ENCODE measurements at places on chromosomes 12 and 14.

DNA sequence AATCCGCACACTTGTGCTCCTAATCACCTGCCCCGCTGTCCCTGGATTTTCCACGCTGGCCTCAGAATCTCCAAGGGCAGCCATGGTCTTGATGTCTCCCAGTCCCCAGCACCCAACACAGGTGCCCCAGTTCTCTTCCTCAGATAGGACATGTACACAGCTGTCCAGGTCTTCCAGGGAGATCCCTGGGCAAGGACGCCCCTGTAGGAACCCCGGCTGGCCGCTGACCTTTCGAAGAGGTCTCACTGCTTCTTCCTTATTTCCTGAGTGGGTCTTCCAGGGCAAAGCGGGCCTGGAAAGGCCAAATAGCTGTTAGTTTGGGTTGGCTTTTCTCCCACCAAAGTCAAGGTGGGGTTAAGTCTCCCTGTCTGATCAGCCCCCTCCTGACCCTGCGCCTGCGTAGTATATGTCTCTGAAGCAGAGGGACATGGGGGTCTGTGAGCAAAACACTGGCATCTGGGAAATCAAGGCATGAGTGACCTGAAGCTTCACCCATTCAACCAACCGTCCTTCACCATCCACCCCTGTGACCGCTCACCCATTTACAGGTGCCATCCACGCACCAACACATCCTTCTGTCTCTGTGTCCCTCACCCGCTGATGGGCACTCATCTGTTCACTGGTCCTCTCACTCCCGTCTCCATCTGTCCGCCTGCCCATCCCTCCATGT, 4.6 kb downstream of the BEGAIN start:
- no peak for DNase-seq

GRCh38 chr14:106174206-106174605, 647.8 kb downstream of the TMEM121 start:
- no peak for DNase-seq

- DNase-seq: peak; percentile 59
Observed at GRCh38 chr12:1518591-1519516, 75.5 kb downstream of the FBXL14 start.

- DNase-seq: peak; percentile 60
Observed at GRCh38 chr14:56331592-56332216, 213.5 kb downstream of the PELI2 start.

DNA sequence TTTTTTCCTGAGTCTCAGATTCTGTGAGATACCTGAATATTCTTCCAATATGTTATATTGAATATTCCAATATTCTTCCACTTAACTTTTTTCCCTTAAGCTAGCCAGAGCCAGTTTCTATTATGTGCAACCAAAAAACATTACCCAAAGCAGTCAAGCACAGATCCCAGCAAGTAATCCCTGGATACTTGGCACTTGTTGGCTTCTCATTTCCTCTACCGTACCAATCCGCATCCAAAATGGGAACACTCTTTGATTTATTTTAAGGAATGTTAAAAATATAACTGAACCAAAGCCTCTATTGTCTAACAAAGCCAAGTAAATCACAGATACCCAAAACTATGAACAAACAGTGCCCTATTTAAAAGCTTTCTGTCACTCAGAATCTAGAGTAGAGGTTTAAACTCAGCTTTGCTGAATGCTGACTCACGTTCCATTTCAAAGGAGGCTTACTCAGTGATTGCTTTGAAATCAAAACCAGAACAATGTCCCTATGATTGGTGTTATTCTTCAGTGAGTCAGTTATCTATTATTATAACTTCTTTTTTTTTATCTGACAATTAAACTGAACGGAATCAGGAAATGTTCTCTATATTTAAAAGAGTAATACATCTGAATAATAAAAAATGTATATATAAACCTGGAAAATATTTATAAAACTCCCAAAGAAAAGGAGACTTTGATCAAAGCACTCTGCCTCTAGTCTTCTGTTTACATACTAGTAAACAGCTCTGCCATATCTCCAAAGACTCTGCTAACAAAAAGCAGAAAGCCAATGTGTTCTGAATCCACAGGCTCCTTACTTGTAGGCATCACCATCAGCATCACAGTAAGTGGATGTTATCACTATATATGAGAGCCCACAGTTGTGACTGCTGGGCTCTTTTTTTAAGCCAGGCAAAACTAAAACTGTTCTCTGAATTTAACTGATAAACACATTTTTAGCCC, 360.8 kb downstream of the CCDC91 start:
- DNase-seq: no peak

DNA sequence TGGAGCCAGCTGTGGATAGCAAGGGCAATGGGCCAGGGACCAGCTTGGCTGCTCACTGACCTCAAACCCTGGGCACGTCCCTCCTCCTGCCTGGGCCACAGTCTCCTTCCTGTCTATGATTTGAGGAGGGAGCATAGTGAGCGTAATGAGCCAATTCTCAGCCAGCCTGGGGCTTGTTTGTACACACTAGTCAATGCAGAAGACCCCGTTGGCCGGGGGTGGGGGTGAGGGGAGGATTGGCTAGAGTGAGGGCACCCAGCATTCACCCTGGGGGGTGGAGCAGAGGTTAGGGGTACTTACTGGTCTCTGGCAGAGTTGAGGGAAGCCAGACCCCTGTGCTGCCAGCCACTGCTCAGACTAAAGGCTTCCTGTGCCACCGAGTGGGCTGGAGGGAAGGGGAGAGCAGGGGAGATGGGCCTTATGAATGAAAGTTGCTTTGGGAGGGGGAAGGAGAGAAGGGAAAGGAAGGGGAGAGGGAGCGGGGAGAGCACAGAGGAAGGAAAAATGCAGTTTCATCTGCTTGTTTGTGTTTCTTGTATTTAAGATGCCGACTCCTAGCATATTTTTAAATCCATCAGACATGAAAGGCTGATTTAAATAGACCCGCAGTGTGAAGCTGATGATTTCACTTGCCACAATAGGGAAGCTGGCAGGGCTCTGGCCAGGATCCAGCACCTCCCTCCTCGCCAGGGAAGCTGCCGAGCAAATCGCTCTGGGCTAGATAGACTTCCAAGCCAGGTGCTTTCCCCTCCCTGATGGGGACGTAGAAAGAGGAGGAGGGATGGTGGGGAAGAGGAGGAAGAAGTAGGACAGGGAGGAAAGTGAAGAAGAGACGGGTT, 114.0 kb downstream of the PRMT8 start:
- peak; percentile 86 for DNase-seq

GRCh38 chr12:5479761-5480160, 47.9 kb downstream of the NTF3 start:
- no peak for DNase-seq

DNA sequence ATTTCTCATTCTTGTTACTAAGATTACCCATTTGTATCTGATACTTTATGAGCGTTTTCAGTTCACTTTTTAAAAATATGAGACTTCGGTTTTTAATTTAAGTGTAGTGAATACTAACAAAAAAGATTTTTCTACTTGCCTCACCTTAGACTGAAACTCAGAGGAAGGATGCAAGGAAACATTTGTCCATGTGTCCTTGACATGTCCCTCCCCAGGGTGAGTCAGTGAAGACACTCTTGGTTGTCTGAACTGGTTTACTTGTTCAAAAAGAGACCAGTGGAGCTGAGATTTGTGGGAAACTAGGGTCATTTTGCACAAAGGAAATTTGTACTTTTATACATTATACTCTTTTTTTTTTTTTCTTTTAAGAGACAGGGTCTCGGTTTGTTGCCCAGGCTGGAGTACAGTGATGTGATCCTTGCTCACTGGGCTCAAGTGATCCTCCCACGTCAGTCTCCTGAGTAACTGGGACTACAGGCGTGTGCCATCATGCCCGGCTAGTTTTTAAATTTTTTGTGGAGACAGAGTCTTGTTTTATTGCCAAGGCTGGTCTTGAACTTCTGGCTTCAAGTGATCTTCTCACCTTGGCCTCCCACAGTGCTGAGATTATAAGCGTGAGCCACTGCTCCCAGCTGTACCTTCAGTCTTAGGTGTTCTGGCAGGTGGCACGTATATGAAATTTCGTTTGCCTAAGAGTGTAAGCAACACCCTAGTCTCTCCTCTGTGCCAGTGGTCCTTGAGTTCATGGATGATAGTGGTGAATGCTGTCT, 56.7 kb downstream of the PPFIBP1 start:
- no peak for DNase-seq

GRCh38 chr14:32900547-32900946, 38.1 kb upstream of the NPAS3 start:
- DNase-seq: no peak

DNA sequence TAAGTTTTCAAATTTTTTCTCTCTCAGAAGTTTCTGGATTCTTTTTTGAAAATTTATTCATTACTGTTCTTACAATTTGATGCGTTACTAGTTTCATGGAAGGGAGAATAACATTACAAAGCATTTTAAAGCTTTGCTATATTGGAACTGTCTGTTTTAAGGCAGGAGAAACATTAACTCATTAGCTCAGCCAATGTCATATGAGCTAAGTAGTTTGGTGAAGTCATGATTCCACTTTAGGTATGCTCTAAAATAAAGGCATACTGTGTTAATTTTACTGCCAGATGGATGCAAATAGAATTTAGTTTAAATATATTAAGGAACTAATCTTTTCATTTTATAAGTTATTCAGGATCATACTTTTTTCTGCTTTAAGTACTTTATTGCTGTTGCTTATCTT, 46.0 kb downstream of the ARID2 start:
- no peak for DNase-seq

DNA sequence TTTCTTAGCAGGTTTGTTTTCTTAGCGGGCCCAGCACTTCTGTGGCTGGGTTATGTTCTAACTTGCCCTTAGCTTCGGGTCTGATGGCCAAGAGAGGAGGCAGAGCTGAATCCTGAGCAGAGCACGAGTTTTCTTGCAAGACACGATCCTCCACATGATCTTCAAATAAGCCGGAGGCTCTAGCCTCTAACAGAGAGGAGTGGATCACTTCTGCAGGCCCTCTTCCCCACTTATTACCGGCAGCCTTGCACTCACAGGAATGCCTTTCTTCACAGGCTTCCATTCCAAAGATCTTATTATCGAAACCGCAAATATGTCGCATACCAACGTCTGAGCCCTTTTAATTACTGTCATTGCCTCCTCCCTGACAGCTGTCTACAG, 79.5 kb downstream of the SINHCAF start:
- DNase-seq: no peak

GRCh38 chr14:72543341-72543740, 350.6 kb downstream of the DPF3 start:
- no peak for DNase-seq

DNA sequence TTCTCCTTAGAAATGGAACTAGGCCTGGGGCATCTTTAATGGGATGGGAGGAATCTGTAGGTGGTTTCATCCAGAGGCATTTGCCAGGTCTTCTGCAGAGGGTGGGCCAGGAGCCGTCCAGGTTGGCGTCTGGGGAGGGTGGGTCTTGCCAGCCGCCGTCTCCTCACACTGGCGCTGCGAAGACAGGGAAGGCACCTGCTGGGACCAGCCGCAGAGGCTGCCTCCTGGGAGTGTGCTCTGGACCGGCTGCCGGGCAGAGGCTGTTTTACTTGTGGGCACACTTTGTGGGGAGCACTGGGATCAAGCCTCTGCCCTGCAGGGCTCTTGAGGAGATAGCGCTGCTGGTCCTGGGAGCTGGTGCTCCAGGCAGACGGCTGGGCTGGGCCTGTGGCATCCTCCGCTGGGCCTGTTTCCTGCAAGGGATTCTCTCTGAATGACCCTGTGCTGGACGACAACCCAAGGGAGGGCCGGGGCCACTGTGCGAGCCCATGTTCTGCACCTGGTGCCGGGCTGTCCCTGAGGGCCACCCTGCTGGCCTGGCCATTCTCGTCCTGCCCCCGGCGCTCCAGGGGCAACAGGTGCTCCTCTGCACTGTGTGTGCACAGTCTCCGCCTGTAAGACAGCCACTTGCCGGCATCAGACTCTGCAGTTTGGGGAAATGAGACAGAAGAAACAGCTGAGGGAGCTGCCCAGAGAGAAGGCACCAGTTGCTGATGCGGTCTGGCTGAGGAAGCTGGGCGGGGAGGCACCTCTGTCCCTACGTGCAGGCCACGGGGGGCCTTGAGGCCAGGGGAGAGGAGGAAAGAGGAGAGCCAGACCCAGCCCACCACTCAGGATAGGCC, 10.0 kb upstream of the TEX22 start:
- no peak for DNase-seq

DNA sequence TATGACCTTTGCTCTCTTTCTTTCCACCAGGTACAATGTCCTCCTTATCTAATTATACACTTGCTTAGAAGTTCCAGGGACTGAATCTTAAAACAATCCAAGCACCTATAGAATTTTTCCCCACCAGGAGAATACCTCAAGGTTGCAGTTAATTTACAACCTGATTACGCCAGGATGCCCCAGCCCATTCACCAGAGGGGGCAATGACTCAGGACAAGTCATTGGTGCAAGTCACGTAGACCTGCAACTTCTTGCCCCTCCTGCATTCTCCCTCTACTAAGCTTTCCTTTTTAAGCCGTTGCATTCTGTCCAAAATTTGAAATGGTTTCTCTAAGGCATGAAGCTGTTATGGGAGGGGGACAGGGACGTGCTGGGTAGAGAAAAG, 111.1 kb upstream of the SCAF11 start:
- DNase-seq: no peak

DNA sequence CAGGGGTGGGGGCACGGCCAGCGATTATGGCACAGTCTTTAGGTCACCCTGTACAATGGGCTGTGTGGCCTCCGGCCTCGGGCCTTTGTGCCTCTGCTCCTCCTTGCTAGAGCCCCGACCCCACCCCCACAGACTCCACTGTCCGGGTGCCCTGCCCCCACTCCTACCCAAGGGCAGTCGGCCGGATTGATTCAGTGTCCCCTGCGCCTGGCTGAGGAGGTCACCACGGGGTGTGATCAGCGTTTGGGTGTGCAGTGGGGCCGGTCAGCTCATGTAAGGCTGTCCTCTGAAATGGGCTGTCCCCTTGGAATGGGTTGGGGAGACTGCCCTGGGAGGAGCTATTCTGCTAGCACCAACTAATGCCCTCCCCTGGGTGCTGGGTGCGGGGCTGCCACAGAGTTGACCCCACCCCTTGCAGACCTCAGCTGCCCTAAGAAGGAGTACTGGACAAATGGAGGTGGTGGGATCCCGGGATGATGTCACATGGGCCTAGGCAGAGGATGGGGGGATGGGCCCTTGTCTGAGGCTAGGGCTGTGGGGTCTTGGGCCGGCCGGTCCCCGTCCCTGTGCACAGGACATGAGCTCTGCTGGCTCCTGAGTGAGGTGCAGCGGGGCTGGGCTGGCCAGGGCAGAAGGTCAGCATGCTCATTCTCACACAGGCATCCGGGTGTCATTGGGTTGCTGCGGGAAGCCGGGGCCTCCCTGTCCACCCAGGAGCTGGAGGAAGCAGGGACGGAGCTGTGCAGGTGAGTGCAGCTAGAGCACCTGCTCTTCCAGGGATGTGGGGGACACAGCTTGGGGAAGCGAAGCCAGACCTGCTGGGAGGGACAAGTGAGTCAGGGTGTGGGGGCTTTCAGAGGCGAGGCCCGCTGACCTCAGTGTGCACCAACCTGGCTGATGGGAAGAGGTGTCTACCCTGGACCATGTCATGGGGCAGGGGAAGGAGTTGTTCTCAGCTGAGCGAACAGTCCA, 23.4 kb downstream of the ASPG start:
- DNase-seq: no peak

DNA sequence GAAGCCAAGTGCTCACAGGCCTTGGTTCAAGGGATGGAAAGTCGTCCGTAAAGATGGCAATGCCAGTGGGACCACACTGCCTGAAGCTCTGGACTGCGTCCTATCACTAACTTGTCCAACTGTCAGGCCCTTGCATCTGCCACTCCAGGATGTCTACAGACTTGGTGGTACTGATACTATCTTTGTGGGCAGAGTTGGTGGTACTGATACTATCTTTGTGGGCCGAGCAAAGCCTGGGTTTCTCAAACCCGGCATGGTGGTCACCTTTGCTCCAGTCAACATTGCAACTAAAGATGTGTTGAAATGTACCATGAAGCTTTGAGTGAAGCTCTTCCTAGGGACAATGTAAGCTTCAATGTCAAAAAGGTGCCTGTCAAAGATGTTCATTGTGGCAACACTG, 128.4 kb upstream of the SEL1L start:
- no peak for DNase-seq

- no peak for DNase-seq
Observed at GRCh38 chr12:25366122-25366521, 115.4 kb upstream of the KRAS start.
